ENCODE measurements at places on chromosomes 7 and 10.

GRCh38 chr10:47034441-47035051, 123.3 kb downstream of the PTPN20 start:
- no peak for DNase-seq

DNA sequence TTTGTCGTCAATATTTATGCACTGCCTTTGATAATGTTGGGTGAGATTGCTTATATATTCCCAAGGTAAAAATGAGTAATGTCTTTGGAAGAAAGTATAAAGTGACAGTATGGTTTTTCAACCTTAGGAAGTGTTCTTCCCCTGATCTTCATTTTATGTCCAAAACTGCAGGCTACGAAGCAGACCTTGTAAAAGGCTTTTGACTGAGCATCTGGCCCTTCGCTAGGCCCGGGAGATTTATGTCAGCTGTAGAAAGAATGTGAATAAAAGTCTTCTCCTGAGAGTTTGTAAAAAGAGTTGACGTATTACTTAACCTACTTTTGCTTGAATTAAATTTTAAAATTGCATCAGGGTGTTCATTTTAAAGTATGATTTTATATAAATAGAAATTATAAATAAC, 116.8 kb downstream of the CPED1 start:
- no peak for DNase-seq

GRCh38 chr10:75487087-75487754, 55.8 kb downstream of the LRMDA start:
- no peak for DNase-seq

GRCh38 chr10:132518572-132519381, 18.8 kb upstream of the INPP5A start:
- DNase-seq, result peak; percentile 20

DNA sequence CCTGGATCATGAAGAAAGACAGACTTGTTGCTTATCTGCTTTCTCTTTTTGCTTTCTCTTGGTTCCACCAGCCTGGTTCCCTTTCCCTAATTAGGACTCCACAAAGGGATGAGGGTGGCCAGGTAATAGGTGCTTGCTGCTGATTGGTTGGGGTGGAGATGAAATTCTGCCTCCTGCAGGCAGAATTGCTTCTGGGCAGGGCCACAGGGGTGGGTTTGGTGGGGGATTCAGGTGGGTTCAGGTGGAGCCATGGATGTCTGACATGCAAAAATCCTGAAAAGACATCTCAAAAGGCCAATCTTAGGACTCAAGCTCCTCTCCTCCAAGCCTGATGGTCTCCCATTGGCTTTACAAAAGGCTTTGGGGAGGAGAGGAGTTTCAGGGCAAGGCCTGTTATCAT, 25.4 kb upstream of the ACHE start:
- no peak for DNase-seq

DNA sequence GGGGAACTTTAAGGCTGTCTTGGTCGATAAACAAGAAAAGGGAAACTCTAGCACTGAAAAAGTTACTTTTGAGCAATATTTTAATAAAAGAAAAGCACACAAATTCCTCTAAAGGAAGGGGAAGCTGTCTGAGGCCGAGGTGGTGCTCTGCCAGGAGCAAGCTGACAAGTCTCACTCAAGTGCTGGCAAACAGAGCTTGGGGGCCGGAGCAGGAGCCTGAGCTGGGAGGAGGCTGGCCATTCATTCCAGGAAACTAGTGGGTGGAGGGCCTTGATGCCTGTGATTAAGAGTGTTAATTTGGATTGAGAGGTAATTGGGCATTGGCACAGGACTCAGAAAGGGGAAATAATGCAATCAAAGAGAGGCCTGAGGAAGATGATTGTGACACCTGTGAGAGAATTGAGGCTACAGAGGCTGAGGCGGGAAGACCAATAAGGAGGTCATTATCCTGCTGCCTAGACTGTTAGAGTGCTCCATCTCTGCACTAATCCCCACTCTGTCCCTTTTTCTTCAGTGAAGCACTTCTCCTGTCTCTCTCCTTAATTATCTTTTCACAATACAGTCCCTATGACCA, 154.9 kb upstream of the COL1A2 start:
- no peak for DNase-seq

DNA sequence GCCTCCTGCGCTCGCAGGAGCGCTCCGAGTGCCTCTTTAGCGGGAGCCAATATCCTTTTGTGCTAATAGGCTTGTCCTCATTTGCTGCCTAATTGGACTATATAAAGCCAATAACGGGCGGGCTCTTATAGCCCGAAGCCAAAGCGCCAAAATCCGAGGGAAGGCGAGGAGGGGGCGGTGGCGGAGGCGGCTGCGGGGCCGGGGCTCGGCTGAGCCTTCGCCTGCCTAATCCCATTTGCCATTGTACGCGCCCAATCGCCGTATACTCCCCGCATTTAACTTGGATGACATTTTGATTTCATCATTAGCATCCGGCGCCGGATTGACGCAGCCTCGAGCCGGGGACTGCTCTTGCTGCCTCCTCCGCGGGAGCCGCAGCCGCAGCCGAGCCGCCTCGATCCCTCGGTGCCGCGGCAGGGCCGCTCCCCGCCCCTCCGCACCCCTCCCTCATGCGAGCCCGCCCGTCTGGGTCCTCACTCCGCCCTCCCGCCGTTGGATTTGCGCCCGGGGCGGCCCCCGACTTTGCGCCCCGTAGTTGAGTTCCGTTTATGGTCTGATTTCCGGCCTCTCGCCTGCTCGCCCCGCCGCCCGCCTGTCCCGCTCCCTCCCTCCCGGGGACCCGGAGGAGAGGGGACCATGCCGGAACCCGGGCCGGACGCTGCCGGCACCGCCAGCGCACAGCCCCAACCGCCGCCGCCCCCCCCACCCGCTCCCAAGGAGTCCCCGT, at the start of gene HMX3:
HMX3 (plus strand) TSS at position 556 of the 727 bp plus-strand sequence; CDS start at position 637, 81 bp downstream.
- no peak for DNase-seq

DNA sequence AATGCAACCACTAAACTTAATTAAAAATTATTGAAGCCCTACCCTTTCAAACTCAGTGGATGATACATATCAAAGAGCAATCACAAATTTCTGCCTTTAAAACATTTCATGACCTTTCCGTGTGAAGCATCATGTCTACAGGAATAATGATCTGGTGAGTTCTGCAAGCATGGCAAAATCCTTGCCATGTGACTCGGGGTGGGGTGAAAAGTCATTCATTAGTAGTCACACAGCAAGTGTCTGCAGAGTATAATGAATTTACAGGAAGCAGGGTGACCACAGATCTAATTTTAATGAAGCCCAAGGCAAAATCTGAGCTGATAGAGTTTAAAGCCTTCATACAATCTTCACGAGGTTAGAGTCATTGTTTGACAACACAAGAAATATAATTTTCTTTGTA, 351.9 kb downstream of the THSD7A start:
- DNase-seq, result no peak

DNA sequence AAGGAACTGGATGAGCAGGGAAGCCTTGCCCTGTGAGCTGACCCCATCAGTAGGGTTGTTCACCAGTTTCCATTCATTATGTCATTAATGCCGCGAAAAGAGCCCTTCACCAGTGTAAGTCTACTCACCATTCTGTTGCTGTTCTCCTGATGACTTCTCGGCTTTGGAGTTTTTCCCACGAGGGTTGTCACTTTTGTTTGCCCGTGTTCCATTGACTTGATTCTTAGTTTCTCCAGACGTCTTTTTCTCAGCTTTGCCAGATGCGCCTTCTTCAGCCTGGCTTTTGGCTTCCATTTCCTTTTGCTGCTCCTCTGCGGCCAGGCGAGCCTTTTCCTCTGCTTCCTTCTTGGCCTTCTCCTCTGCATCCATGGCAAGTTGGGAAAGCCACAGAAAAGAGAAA, 128.8 kb downstream of the PPP1R17 start:
- no peak for DNase-seq

DNA sequence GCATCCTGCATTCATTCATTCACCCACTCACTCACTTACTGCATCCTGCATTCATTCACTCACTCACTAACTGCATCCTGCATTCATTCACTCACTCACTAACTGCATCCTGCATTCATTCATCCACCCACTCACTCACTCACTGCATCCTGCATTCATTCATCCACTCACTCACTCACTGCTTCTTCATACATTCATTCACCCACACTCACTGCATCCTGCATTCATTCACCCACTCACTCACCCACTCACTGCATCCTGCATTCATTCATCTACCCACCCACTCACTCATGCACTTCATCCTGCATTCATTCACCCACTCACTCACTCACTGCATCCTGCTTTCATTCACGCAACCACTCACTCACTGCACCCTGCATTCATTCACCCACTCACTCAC, 1.5 kb upstream of the SNX8 start:
- no peak for DNase-seq

- no peak for DNase-seq
These were observed 109.8 kb upstream of the AGR3 start for GRCh38 chr7:16991551-16991950.

DNA sequence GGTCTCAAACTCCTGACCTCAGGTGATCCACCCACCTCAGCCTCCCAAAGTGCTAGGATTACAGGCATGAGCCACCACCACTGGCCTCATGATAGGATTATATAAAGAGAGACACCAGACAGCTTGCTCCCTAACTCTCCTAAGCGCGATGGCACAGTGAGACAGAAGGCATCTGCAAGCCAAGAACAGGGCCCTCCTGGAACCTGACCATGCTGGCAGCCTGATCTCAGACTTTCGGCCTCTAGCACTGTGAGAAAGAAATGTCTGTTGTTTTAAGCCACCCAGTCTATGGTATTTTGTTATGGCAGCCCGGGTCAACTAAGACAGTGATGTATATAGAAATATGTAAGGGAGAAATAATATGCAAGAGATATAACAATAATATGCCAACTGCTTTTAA, 51.2 kb downstream of the SRPK2 start:
- no peak for DNase-seq

GRCh38 chr10:79002336-79002735, 66.4 kb upstream of the ZMIZ1 start:
- no peak for DNase-seq

- DNase-seq, result no peak
These were observed 78.6 kb upstream of the GLCCI1 start for GRCh38 chr7:7889791-7890568.

- no peak for DNase-seq
These were observed 13.3 kb upstream of the ACSL5 start for GRCh38 chr10:112360308-112361270.

DNA sequence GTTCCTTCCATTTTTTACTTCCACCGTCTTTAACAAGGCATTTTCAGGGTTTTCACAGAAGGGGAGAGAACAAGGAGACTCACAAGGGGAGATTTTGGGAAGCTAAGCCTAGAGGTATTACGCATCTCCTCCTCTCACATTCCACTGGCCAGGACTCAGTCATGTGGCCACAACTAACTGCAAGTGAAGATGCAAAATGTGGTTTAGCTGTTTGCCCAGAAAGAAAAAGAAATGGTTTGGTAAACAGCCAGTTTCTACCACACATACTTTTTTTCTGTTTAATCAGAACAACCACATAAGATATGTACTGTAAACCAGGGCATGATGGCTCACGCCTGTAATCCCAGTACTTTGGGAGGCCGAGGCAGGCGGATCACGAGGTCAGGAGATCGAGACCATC, 21.4 kb upstream of the HELLS start:
- DNase-seq, result no peak

DNA sequence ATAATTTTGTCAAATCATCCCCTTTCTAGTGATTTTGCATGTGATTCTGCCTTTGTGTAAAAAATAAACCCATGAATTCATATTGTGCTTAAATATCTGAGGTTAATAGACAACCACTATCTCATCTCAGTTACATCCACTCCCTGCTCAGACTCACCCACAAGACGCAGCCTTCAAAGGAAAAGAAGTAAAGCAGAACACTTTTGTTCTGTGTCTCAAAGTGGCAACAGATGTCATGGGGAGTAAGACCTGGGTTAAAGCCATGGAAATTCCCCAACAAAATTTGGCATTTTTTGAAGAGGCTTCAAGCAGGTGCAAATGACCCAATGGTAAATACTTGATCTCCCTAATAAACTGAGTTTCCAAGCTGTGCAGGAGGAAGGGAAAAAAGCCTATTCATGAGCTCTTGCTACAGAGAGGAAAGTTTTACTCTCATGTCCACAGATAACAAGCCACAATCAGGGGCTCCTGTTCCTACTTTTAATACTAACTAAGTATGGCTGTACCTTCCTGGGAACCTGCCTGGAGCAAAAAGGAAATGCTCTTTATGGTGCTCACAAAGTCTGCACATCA, 4.7 kb downstream of the CYP3A7 start:
- no peak for DNase-seq

DNA sequence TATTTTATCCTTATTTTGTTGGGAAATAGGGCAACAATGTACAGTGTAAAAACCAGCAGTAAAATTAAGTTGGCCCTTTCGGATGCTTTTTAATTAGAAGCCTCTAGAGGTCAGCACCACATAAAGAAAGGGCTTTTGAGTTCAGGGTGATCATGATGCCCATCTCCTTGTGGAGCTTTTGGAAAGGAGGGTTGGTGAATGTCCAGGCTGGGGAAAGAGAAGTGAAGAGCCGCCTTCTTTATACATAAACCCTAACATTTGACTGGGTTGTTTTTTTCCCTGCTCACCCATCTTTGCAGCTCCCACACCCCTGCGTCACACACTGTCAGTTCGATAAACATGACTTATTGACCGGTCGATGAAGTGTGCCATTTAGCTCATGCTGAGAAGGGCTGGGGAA, 29.8 kb downstream of the MTURN start:
- peak; percentile 47 for DNase-seq

DNA sequence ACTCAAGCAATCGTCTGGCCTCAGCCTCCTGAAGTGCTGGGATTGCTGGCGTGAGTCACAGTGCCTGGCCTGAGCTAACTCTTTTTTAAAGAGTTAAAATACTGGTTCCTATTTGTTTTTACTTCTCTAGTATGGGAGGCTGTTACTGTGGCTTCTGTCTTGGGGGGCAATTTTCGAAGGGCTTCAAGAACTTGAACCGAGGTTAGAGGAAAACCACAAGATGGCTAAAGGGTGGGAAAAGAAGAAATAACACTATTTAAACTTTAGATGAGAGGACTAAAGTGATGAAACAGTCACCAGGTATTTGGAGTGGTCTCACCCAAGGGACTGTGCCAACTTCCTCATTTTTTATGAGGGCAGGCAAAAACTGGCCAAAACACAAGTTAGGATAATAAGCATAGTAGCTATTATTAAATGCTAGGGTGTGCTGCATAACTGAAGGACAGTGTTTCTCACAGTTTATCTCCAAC, 17.8 kb downstream of the MET start:
- DNase-seq, result no peak

- no peak for DNase-seq
These were observed 107.5 kb downstream of the DOCK1 start for GRCh38 chr10:127012769-127013152.

DNA sequence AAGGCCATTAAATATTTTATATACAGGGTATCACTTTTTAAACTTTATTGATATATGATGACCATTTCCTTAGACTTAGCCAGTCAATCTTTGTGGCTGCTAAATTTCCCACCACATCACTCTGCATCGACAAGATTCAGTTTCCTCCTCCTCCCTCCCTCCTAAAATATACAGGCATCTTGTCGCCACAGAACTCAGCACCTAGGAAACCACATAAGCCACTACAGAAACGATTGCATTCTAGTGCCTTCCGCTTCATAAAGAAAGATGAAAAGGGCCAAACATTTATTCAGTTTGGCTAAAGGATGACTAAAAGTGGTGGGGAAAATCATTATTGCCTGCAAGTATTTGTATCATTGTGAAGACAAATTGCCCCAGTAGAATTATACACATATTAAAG, 30.7 kb downstream of the ERCC6 start:
- DNase-seq, result no peak

All from NCI-H774 (cell line).